ENCODE measurements at places on chromosomes 3 and 15.

- DNase-seq, result no peak
Measured at GRCh38 chr3:157581371-157581770, 78.2 kb upstream of the VEPH1 start.

DNA sequence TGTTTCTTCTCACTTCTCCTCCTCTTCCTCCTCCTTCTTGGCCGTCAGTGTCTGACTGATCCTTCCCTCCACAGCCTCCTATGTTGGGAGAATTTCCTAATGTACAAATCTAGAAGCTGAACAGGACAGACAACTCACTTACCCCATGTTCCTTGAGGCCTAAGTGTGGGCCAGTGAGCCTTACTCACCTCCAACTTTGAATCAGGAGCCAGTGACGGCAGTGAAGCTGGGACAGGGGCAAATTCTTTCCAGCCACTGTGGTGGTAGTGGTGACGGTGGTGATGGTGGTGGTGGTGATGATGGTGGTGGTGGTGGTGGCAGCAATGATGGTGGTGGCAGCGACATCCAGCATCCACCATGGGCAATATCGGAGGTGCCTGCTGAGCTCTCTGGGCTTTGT lies 166.3 kb downstream of the FAM43A start:
- no peak for DNase-seq

- peak; percentile 33 for DNase-seq
Measured at GRCh38 chr3:172261054-172261453, 187.2 kb downstream of the GHSR start.

DNA sequence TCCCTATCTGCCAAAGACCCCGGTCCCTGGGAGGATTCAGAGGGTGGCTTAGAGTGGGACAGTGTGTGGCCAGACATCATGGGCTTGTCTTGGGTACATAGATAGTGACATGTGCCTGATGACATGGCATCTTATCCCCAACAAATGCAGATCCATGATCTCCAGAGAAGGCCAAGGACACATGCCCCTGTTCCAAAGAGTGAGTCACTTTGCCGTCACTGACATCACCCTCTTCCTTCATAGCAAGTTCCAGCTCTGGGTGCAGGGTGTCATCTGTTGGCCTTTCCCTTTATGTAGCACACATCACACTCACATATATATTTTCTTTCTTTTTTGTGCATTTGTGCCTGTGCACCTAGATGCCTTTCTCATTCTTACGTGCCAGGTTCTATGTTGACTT lies 350.5 kb downstream of the LRTM1 start:
- no peak for DNase-seq

DNA sequence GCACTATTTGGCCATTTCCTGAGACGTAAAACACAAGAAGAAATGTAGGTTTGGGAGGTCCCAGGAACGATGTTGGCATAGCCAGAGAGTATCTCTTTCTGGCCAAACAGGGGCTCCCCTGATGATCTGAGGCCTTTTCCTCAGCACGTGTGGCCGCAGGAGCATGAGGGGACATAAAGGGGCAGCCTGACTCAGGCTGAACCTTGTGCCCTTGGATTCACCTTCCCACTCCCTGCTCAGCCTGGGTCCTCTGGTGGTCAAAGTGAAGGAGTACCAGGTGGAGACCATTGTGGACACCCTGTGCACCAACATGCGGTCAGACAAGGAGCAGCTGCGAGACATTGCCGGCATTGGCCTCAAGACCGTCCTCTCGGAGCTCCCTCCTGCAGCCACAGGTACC lies 10.6 kb downstream of the CAND2 start:
- no peak for DNase-seq

Data from inflammatory macrophage treated with lipopolysaccharide for 1 hour (primary cell).